ENCODE measurements at places on chromosomes 16 and 17.

DNA sequence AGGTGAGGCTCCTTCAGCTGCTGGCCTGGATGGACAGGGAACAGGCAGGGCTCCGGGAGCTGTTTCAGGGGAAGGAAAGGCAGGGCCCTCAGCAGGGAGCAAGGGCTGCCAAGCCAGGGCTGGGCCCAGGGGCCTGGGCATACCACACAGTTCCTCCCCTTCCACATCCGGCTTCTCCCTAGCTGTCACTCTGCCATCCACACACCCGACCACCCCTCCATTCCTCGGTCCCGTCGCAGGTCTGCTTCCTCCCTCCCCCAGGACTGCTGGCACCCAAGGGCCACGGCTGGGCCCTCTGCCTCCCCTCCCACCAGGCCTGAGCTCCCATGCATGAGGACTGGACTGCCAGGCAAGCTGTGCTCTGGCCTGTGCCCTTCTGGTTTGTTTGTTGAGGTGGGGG lies 24.0 kb downstream of the CDIP1 start:
- DNase-seq = no peak

DNA sequence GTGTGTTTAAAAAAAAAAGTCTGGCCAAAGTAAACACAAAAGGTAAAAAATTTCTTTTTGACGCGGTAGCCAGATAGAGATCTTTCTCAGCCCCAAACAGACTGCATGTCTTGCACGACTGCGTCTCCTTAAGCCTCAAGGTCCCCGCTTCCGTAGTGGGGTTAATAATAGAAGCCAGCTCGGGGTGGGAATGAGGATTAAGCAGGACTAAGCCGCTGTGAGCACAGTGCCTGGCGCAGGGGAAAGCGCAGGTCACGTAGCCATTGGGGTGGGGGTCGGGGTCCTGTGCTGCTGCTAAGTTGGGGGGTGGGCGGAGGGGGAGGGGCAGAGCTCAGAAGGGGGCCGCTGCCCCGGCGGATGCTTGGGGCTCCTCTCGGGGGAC lies 521 bp downstream of the GGA2 start:
- DNase-seq = peak; percentile 76

DNA sequence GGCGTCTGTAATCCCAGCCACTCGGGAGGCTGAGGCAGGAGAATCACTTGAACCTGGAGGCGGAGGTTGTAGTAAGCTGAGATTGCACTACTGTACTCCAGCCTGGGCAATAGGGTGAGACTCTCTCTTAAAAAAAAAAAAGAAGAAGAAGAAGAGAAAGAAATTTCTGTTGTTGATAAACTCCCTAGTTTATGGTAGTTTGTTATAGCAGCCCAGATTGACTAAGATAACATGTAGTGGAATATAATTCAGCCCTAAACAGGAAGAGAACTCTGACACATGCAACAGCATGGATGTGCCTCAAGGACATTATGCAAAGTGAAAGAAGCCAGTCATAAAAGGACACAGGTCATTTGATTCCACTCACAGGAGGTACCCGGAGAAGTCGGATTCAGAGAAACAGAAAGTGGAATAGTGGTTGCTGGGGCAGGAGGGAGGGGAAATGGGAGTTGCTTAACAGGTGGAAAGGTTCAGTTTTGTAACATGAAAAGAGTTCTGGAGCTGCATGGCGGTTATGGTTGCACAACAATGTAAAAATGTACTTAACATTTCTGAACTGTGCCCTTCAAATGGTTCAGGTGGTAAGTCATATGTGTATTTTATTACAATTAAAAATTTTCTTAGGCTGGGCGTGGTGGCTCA lies 26.0 kb upstream of the PRM1 start:
- peak; percentile 24 for DNase-seq

DNA sequence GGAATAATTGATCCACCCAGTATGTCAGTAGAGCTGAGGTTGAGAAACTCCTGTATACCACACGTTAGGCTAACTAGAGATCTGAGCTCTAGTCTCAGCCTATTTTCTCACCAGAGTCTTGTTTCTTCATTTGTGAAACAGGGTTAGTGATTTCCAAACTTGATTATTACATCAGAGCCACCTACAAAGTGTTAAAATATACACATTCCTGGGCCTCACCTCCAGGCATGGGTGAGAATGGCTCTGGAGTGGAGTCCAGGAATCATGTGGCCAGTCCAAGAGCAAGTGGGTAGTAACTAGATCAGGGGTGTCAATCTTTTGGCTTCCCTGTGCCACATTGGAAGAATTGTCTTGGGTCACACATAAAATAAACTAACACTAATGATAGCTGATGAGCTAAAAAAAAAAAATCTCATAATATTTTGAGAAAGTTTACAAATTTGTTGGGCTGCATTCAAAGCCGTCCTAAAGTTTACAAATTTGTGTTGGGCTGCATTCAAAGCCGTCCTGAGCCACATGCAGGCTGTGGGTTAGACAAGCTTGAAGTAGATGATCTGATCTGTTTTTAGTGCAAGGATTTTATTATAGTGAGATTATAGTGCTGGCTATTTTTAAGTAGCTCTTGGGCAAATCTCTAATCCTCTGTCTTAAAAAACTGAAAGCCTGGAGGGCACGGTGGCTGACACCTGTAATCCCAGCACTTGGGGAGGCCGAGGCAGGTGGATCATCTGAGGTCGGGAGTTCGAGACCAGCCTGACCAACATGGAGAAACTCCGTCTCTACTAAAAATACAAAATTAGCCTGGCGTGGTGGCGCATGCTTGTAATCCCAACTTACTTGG lies 20.4 kb downstream of the PRCD start:
- DNase-seq = peak; percentile 23

DNA sequence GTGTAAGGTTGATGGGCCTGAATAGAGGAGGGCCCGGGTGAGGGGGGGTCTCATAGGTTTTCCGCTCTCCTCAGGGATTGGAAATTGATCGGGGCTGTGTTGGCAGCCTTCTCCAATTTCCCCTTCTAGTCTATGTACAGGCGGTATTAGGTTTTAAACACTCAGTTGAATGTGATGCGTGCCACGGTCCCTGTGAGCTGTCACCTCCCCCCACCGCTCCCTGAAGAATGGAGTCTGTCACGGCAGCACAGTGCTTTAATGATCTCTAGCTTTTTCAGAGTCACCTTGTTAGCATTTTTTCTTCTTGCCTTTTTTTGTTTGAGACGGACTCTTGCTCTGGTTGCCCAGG lies 800 bp downstream of the COX4I1 start:
- peak; percentile 25 for DNase-seq

- DNase-seq = no peak
These were observed 38.7 kb downstream of the XYLT1 start for GRCh38 chr16:17431968-17432625.
